ENCODE measurements at places on chromosomes 5 and 9. TPM values are rescaled to one million over a fixed set of nuclear protein-coding genes. Genes with fewer than 3 reads are reported as not detected.

GABRA1 gene
- not detected for total RNA-seq

IFNB1 gene
- total RNA-seq, result not detected

ECSCR gene
- 0.12 TPM for total RNA-seq

CSF2 gene
- 13.2 TPM for total RNA-seq

SPAG8 gene
- total RNA-seq, result 0.12 TPM

DAB2 gene
- 13.2 TPM for total RNA-seq

KIF24 gene
- 5.2 TPM for total RNA-seq

PCDHA6 gene
- not detected for total RNA-seq

TRAF1 gene
- total RNA-seq, result 4.5 TPM

PCDHA1 gene
- not detected for total RNA-seq

IFNA13 gene
- not detected for total RNA-seq

MLANA gene
- not detected for total RNA-seq

SCGB3A2 gene
- total RNA-seq, result not detected
